ENCODE measurements at places on chromosomes 7 and 10.

GRCh38 chr10:24531439-24531838 lies 192.2 kb downstream of the ARHGAP21 start:
- DNase-seq: no peak

DNA sequence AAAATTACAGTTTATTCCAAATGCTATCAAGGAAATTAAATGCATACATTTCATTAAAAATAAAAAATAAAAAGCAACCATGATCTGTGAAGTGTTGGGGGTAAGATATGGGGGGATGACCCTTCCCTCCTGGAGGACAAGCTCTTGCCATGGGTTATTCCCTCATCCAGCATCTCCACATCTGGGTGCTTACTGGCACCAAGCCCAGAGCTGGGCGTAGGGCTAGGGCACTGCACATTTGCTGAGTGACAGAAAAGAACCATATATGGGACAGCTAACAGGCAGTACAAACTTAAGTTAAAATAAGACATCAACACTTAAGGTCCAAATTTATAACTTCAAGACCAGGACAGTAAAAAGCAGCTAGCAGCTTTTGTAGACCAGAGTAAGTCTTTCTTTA lies 10.2 kb downstream of the CCDC6 start:
- no peak for DNase-seq

DNA sequence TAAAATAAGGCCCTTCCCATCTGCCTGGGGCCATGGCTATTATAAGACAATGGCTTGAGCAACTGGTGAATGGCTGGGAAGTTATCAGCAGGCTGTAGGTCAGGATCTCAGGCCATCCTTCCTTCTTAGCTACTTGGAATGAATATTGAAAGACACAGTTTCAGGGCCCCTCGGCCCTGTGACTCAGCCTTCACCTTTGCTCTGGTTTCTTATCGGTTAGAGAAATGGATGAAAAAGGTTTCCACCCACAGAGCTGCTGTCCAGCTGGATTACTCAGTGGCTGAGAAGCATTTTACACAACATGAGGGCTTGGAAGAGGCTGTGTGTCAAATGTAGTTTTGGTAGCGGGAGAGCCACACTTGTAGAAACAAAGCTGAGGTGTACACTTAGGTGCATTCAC lies 9.4 kb downstream of the ACSL5 start:
- DNase-seq: peak; percentile 78

- DNase-seq: no peak
These were observed 16.6 kb downstream of the ANXA11 start for GRCh38 chr10:80188713-80189112.
